ENCODE measurements at places on chromosomes 5 and 9. TPM values are rescaled to one million over a fixed set of nuclear protein-coding genes. Genes with fewer than 3 reads are reported as not detected.

PGGT1B gene
- 22.1 TPM for total RNA-seq

PCDHA9 gene
- total RNA-seq, result under 0.01 TPM

RNF183 gene
- not detected for total RNA-seq

NR2F1-AS1 gene
- 15.4 TPM for total RNA-seq

CBY3 gene
- total RNA-seq, result not detected

FGFR4 gene
- total RNA-seq, result 0.59 TPM

SLC1A1 gene
- total RNA-seq, result 18.7 TPM

TMEM252 gene
- total RNA-seq, result not detected

CCL27 gene
- total RNA-seq, result 0.59 TPM

PCDHGA11 gene
- total RNA-seq, result 19.4 TPM

EQTN gene
- total RNA-seq, result not detected

GPR151 gene
- total RNA-seq, result not detected

CD72 gene
- 1.2 TPM for total RNA-seq

PLEKHG4B gene
- 0.30 TPM for total RNA-seq

DND1 gene
- total RNA-seq, result 0.30 TPM

SLC23A1 gene
- not detected for total RNA-seq

DMRT3 gene
- total RNA-seq, result not detected

PDLIM4 gene
- 95.6 TPM for total RNA-seq

KIAA0825 gene
- total RNA-seq, result 5.0 TPM

HMCN2 gene
- total RNA-seq, result 0.05 TPM

STPG3 gene
- not detected for total RNA-seq

PROB1 gene
- total RNA-seq, result 0.59 TPM

MYMK gene
- total RNA-seq, result not detected

PCDHA6 gene
- total RNA-seq, result 0.60 TPM
